A172 (cell line): ENCODE measurements at places on chromosomes 13 and 19.

DNA sequence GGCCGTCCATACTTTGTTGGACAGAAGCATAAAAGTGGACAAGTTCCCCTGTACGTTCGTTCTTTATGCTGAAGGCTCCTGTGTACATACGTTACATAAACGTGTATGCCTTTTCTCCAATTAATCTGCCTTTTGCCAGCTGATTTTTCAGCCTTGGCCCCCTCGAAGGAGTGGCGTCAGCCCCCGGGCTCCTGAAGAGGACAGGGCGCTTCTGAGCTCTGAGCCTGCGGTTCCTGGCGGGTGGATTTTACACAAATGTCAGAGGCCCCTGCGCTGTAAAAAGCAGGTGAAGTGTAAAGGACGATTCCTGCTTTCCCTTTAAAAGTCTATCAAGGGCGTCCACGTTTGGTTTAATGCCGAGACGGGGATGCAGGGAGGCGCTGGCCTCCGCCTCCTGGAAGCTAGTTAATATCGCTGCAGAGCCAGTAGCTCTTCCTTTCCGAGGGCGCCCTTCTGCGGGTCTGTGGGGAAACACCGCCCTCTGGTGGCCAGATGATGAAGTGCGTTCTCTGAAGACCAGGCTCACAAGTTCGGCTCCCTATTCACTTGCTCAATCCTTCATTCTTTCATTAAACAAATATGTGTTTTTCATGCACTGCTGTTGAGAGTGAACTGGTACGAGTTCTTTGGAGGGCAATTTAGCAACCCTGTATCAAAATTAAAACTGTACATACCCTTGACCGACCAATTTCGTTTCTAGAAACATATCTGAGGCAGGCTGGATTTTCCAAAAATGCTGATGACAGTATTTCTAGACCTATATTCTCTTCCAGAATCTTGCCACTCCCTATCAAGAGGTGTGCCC lies 62.0 kb downstream of the GPR12 start:
- DNase-seq: peak; percentile 71

- DNase-seq: no peak
These were observed 2.7 kb upstream of the ZNF507 start for GRCh38 chr19:32342695-32343094.

DNA sequence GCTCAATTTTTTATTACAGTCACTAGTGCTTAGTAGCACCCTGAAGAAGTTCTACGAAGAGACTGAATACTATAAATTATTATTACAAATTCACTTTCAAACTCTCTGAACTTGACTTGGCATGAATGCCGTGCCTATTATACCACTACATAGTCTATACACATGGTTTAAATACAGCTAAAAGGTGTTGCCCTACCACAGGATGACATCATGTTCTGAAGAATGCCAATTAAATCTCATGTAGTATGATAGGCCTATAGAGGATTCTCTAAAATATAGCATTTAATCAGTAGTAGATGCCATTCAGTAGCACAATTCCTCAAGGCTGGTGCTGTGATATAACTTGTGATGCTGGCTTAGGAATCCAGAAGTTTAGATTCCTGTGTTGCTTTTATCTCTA lies 16.7 kb upstream of the POSTN start:
- peak; percentile 23 for DNase-seq

- DNase-seq: no peak
These were observed 557.2 kb downstream of the KCTD12 start for GRCh38 chr13:76329004-76329403.

GRCh38 chr19:48362716-48363499 lies 832 bp downstream of the TMEM143 start:
- DNase-seq: peak; percentile 86

DNA sequence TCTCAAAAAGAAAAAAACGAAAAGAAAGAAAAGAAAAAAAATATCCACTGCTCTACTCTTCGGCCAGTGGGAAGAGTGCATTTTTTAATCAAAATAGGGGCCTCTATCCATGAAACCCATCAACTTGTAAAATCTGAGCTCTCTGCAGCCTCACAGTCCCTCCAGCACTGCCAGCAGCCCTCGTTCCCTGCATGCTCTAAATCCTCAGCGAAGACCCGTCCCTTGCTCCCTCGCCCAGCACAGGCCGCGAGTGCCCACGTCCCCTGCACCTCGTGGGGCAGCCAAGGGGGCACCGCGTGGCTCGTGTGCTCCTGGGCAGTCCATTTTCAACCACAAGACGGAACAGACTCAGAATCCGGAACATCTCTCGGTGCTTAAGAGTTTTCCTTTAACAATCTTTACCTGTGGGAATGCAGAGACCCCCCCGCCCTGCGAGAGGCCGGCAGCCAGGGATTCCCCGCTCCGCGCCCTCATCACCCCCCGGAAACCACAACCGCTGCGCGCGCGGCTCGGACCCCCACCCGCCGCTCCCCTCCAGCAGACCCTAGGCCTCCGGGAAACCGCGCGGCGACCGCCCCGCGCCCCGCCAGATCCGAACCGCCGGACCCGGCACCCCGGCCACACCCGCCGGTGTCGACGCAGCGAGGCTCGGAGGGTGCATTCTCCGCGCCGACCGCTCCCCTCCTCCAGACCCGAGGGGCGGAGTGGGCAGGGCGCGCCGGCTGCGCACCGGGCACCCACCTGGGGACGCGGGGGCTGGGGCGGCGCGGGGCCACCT lies 638 bp downstream of the ANKRD27 start:
- no peak for DNase-seq

DNA sequence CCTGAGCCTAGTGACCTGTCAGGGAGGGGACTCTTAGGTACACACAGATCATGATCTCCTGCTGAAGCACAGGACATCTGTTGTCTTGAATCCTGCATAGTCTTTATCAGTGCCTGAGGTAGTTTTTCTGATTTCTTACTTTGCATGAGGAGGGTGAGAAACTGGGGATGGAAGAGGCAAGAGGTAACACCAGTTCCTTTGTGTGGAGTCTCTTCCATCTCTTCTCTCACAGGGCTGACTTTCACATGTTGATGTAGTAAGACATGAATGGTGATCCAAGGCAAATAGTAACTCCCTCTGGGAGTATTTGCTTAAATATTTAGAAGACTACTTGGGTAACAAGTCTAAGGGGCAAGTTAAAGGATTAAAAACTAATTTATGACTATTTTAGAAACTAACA lies 9.5 kb downstream of the NBEA start:
- DNase-seq: no peak

DNA sequence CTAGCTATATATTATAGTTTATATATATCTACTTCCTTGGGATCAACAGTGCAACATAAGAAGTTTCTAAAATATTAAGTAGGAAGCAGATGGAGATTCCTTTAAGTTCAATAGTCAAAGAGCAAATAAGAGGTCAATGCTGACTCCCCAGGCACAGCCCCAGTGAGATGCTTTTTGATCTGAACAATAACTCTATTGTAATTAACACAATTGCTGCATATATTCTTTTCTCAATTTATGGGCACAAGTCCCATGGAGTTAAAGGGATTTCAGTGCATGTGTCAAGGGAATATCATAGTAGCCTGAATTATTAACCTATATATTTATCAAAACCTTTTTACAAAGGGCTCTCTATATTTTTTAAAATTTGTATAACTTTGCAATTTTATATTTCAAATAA lies 180.8 kb downstream of the SPRY2 start:
- no peak for DNase-seq

DNA sequence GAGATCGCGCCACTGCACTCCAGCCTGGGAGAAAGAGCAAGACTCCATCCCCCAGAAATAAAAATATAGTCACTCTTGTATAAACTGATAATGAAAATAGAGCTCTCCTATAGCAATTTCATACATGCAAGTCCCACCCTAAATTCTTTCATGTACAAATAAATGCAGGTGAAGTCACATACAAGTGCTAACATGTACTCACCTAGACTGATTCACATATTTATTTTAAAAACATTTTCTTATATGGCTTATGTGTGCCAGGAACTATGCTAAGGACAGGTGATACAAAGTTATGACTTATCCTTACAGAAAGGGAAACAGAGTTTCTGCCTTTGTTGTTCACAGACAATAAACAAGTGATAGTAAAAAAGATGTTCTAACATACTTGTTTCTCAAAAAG lies 32.0 kb downstream of the USP12 start:
- DNase-seq: no peak

- no peak for DNase-seq
These were observed 17.9 kb upstream of the TINCR start for GRCh38 chr19:5585461-5586299.

DNA sequence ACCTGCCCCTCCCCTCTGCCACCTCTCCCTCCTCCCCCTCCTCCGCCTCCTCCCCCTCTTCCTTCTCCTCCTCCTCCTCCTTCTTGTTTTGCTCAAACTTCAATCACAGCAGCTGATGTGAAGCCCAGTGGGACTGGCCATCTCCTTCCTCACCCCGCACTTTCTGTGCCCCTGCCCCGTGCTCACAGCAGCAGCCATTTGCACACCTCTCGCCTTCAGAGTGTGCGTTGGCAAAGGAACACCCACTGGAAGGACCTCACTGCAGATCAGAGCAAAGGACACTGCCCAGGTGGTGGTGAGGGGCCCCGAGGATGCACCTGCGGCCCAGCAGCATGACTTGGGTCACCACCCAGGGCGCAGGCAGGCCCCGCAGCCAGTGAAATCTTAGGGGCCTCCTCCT lies 98.8 kb downstream of the SOX1 start:
- no peak for DNase-seq

- peak; percentile 97 for DNase-seq
These were observed 20.1 kb upstream of the ZNRF4 start for GRCh38 chr19:5434970-5435641.

DNA sequence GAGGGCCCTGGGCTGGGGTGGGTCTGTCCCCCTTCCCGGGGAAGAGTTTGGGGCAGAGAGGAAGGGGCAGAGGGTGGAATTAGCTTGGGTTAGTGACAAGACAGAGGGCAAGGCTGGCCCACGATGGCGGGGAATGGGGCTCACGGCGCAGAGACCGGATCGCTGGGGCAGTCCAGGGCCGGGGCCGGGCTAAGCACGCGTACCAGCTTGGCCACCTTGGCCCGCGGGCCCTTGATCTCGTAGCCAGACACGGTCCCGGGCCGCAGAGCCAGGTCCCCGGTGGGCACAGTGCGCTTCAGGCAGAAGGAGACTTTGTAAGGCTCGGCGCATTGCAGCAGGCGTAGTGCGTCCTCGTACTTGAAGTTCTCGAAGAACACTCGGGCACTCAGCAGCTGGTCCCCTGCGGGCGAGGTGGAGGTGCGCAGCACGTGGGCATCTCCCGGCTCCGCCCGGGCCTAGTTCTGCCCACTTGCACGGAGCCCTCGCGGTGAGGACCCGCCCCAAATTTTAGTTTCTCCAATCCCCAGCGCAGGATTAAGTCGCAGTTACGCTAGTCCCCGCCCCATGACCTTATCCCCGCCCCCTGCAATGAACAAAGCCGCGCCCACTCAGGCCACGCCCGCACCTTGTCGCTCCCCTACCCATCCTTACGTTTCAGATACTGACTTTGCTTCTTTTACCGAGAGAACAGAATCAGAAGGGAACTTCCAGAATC lies 8.6 kb upstream of the HIPK4 start:
- DNase-seq: no peak

DNA sequence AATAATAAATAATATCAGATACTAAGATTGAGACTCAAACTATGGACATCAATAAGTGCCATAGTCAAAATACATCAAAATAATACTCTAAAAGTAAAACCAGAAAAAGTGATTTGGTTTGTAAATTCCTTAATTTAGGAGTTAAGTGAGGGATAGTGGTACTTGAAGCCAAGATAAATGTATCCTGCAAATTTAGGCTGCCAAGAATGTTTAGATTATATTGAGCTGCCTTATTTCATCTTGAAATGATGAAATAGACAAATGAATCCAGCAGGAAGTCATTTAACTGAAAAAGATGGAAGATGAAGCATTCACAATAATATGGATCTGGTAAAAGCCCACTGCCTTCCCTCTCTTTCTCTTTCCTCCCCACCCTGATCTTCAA lies 112.3 kb downstream of the LRCH1 start:
- no peak for DNase-seq

GRCh38 chr13:49641801-49642291 lies 13.5 kb downstream of the ARL11 start:
- peak; percentile 61 for DNase-seq

GRCh38 chr13:111280681-111281585 lies 39.5 kb upstream of the TEX29 start:
- DNase-seq: peak; percentile 31

DNA sequence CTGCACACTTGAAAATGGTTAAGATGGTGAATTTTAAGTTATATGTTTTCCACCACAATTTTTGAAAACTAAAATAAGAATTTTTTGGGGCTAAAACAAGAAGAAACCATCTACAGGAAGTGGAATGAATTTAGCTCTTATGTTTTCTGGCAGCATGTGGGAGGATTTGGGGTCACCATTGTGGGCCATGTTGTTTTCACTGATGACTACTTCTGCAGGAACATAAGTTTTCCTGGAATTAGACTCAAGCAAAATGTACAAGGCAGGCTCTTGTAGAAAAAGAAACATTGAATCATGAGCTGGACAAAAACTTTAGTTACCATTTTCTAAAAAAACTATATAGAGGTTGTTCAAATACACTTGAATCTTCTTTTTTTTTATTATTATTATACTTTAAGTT lies 125.3 kb upstream of the C1QTNF9B start:
- DNase-seq: no peak
